ENCODE measurements at places on chromosomes 12 and 14.

DNA sequence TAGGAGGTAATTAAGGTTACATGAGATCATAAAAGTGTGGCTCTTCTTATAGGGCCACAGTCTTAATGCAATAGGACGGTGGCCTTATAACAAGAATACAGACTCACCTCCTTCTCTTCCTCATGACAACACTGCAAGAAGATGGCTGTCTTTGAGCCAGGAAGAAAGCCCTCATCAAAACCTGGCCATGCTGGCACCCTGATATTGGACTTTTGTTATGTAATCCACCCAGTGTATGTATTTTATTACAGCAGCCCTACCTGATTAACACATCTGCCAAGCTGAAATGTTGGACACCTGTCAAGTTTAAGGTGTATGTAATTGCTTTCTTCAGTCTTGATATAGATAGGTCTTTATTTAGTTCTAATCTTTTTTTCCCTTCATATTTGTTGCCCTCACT lies 217.0 kb downstream of the GPHN start:
- no peak for DNase-seq

DNA sequence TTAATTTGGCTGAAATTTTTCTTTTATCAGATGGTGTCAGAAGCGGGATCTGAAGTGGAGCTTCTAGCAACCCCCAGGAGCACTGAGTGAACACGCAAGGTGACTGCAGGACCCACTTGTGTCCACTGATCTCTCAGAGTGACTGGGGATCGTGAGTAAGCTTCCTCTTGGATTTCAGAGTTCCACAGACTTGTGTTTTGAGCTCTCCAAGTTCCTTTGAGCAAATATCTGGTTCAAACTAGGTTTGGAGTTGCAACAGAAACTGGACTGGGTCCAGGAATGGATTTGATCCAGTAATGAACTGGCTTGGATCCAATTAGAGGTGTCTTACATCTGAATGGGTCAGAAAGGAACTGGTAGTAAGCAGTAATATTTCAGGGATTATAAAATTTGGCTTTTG lies 24.7 kb upstream of the B4GALNT1 start:
- DNase-seq: no peak

DNA sequence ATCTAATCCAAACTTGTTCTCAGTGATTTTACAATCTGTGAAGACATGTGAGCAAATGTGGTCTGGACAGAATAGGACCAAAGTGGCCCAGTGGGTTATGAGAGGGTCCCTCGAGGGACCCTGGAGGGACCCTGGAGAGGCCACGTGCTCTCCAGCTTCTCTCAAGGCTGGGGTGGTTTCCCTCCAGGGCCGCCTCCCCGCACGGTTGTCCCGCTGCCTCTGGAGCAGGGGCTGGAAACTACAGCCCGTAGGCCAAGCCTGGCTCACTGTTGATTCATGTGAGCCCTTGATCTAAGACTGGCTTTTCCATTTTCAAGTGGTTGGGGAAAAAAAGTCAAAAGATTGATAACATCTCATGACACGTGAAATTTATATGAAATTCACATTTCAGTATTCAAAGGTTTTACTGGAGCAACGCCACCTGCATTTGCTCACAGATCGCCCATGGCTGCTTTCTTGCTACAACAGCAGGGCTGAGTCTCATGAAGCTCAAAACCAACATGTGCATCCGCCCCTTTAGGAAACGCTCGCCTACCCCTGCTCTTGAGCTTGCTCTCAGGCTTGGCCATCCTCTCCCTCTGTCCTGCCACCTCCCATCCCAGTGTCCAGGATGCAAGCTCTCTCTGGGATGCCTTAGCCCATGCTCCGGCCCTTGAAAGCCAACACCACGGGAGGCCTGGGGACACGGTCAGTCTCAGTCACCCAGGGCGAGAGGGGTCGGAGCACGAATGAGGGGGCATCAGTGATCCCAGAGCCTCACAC lies 12.1 kb upstream of the LRTM2 start:
- DNase-seq: no peak

DNA sequence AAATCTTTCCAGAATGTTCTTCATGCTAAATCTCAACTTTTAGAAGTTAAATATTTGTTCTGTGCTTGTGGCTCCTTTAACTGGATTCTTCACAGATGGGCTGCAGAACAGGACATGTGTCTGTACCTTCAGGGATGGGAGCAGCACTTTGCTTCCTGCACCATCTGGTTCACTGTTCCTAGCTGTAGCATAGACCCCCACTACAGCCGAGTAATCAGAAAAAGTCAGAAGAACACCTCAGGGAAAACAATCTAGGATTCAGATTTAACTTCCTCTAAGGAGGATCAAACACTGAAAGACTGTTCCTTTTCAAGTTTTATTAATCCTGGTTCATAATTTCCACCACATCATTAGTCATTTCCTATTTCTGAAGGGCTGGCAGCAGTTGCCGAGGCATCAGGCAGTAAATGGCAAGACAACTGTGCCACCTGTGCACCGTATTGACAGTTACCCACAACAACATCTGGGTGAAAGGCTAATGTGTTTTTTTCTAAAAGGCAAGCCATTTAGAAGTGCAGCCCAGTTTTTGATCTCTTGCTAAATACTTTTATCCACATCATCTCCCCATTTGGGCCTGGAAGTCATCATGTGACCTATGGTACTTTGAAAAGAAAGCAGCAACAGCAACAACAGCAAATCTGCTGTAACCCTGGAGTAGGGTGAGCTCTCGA lies 212.8 kb upstream of the BMP4 start:
- no peak for DNase-seq

- no peak for DNase-seq
Observed at GRCh38 chr12:30106204-30106965, 322.6 kb upstream of the TMTC1 start.

GRCh38 chr12:25838007-25838406 lies 120.5 kb upstream of the RASSF8 start:
- DNase-seq: no peak

GRCh38 chr12:19003987-19004619 lies 125.4 kb upstream of the PLEKHA5 start:
- no peak for DNase-seq

GRCh38 chr12:22262309-22262708 lies 72.2 kb downstream of the ST8SIA1 start:
- DNase-seq: no peak

DNA sequence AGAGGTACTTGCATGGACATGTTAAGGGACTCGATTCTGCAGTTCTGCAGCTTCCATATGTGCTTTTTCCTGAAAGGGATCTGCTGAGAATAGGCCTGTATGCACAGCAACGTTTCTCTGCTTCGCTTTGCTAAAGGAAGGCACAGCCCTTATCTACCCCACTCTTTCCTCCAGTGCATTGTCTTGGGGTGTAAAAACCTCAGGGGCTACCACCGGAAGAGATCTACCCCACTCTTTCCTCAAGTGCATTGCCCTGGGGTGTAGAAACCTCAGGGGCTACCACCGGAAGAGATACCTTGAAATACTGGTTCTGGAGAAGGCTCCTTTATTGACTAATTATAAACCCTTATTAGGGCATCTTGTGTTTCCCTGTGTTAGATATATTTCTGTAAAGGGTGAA lies 52.9 kb downstream of the SEL1L start:
- DNase-seq: no peak

- DNase-seq: no peak
Observed at GRCh38 chr12:16893426-16893825, 287.5 kb upstream of the LMO3 start.

DNA sequence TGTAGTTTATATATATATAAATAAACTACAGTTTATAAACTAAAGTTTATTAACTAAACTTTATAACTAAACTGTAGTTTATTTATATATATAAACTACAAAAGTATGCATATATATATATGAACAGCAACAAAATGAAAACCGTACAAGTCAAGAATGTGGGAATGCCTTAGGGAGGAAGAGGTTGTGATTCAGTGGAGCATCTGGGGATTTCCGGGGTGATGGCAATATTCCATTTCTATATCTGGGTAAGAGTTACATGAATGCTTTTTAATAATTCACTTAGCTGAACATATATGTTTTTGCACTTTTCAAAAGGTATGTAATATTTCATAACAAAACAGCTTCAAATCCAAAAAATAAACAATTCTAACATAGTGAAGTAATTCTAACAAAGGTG lies 30.1 kb upstream of the CAND1 start:
- no peak for DNase-seq

DNA sequence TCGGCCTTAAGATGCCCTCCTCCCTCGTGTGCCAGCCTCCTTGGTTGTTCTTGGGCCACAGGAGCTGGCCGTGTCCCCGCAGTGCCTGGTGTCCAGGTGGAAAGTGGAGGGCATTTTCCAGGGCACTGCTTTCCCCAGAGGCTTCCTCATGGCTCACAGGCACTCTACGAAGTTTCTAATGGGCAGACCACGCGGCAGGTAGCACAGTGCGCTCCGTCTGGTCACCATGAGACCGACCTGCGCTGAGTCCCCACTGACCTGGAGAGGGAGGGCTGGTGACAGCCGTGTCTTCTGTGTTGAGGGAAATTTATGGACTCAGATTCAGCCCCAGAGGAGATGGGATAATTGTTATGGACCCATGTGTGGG lies 186.3 kb downstream of the ADGRD1 start:
- no peak for DNase-seq

DNA sequence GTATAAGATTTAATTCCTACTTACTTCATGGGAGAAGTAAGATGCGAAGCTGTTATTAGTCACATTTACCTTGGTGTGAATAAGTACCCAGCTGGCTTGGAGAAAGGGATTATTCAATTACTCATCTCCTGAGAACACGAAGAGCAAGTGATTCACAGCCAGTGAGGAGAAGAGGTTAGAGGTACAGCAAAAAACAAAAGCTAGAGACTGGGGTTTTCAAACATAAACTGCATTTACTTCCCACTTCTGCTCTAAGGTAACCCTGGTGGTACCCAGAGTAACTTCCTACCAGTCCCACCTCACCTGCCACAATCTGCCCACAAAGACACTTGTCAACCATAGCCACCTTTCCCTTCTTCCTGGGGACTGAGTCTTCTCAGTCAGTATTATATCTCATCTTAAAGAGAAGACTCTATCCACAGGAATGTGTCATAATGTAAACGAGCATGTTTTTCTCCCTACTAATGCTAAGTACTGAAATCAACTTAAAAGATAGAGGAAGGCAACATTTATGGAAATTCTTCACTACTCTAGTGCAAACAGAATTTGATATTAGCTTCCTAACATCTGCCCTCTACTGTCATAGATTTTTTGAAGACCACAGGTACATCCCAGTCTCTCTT lies 6.0 kb upstream of the IL22 start:
- peak; percentile 67 for DNase-seq

GRCh38 chr12:46926526-46926925 lies 100.7 kb upstream of the SLC38A4 start:
- DNase-seq: no peak

DNA sequence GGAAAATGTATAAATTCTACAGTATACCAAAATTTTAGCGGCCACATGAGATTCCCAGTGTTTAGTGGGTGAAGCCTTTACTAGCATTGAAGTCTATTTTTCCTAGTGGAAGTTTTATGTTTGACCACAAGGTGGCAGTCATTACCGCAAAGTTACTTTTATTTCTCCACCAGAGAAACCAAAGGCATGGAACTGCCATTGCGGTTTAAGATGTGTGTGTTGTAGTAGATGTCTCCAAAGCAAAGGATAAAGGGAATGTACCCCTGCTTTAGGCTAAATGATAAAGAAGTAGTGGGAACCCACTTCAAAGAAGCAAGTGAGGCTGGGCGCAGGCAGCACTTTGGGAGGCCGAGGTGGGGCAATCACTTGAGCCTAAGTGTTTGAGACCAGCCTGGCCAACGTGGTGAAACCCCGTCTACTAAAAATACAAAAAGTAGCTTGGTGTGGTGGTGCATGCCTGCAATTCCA lies 140.5 kb downstream of the PRKCH start:
- peak; percentile 30 for DNase-seq

GRCh38 chr12:122722387-122722786 lies 5.8 kb upstream of the HCAR3 start:
- DNase-seq: no peak

- DNase-seq: no peak
Observed at GRCh38 chr12:55705782-55706402, 1.8 kb downstream of the ITGA7 start.

DNA sequence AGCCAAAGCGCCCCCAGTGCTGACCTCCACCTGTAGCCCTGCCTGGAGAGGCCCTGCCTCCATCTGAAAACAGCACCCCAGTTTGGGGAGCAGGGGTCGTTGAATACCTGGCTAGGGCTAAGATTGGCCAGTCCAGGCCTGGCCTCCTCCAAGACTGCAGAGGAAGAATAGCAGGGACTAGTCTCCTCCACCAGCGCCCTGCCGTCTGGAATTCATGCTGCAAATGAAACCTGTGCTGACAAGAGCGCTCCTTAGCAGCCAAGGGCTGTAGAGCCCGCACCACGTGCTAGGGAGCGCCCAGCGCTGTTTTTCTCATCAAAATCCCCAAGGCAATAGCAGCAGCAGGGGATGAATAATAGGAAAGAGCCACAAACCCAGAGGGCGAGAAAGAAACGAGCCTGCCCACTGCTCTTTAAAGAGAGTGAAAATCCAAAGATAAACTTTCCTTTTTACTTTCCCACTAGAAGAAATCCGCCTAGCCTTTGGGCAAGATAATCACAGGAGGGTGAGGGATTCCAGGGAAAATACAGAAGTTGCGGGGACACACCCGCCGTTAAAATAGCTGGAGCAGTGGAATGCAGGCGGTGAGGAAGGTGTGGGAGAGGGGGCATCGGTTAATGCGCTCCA lies 3.3 kb downstream of the COL2A1 start:
- DNase-seq: no peak

DNA sequence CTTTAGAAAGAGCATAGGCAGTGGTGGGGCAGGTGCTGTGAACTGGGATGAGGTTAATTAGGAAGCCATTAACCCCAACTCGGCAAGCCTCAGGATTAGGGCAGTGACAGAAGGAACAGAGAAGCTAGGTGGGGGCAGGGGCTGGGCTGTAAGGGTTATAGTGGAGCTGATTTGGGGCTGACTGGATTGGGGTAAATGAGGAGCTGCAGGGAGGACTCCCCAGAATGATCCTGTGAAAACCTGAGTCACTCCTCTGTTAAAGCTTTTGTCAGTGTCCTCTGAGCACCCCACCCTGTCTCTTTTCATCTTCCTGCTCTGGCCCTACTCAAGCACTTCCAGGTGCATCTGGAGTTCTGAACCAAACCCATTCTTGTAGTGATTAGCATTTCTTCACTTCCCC lies 4.4 kb downstream of the KLC1 start:
- no peak for DNase-seq

DNA sequence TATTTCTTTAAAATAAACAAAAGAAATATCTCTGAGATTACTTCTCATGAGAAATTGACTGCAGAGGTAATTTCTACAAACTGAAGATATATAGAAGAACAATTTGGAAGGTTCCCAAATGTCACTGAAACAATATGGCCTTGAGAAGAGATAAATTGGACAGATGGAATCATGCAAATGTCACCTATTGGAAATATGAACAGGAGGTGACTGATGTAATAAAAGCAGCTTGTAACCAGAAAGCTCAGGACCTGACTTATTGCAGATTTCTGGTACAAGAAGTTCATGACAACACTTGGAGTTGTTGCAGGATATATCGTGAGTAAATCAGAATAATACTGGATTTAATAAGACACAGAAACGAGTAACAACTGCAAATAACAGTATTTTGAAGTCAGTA lies 93.3 kb upstream of the TRHDE start:
- DNase-seq: no peak

GRCh38 chr12:82555699-82556098 lies 131.0 kb upstream of the TMTC2 start:
- DNase-seq: no peak

Measured in stimulated activated CD8-positive, alpha-beta memory T cell treated with anti-CD3 and anti-CD28 coated beads, Interleukin-4, amount 100 ng/mL, for 48 hours (primary cell).